Right atrium auricular region (tissue), 2 donors: ENCODE measurements at places on chromosomes 2 and 18. TPM values are rescaled to one million over a fixed set of nuclear protein-coding genes. Genes with fewer than 3 reads are reported as not detected.

DNA sequence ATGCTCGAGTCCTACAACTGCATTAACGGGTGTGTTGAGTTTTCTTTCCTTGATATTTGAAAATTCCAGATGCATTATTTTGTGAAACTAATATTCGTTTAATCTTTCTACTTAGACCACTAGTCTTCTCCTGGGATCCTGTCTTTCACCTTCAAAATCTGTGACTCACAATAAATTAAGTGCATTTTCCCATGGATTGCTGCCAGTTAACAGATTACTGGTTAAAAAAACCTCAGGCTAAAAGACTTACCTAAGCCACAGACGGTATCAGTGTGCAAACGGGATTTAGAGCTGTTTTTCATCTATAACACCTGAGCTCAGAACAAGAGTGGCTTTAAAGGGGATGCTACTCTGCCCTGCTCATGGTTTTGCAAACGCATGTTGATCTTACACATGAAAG is 10.2 kb downstream of the FECH start:
- no peaks in the 10 kb centered on the region for H3K27me3 ChIP-seq
- no peaks in the 10 kb centered on the region for H3K4me1 ChIP-seq
- peaks cover 63% of the 10 kb centered on the region for H3K36me3 ChIP-seq
- H3K27ac ChIP-seq = no peak overlapping the region

The SAG gene
- total RNA-seq = 2.9 TPM

- no peaks in the 10 kb centered on the region for H3K27me3 ChIP-seq
- no peak overlapping the region for H3K27ac ChIP-seq
- DNase-seq = no peak
- peaks cover 4% of the 10 kb centered on the region for H3K4me1 ChIP-seq
- no peaks in the 10 kb centered on the region for H3K36me3 ChIP-seq
Observed at GRCh38 chr2:44543773-44544725, 182.3 kb downstream of the CAMKMT start.

The GNAL gene
- 4.4 TPM for total RNA-seq

- H3K36me3 ChIP-seq = no peaks in the 10 kb centered on the region
- H3K4me3 ChIP-seq = no peak overlapping the region
Observed at GRCh38 chr18:70426818-70427217, 138.0 kb downstream of the SOCS6 start.

DNA sequence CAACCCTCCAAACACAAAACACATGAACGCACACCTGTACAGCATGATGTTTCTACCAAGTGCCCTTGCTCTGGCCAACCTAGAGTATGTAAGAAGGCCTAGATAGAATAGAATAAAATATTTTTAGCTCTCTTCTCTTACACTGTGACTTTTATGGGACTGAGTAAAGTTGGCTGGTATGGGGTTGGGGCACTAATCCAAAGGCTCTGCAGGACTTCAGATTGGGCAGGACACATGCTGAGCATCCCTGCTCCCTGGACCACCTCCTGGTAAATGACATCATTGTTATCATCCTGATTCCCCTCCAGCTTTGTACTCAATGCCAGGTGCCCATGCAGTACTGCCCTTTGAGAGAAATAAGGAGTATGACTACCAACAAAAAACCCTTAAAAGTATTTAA is 322.2 kb downstream of the SLC8A1 start:
- H3K4me1 ChIP-seq = peaks cover 35% of the 10 kb centered on the region
- peak overlapping the region; percentile 75 for H3K27ac ChIP-seq
- H3K4me3 ChIP-seq = no peak overlapping the region
- H3K27me3 ChIP-seq = no peaks in the 10 kb centered on the region
- DNase-seq = no peak

- H3K4me1 ChIP-seq = no peaks in the 10 kb centered on the region
- peak overlapping the region; percentile 33 for H3K27ac ChIP-seq
- no peak overlapping the region for H3K4me3 ChIP-seq
- peak; percentile 81 for DNase-seq
Observed at GRCh38 chr2:217714287-217714751, 288.5 kb downstream of the TNS1 start.

DNA sequence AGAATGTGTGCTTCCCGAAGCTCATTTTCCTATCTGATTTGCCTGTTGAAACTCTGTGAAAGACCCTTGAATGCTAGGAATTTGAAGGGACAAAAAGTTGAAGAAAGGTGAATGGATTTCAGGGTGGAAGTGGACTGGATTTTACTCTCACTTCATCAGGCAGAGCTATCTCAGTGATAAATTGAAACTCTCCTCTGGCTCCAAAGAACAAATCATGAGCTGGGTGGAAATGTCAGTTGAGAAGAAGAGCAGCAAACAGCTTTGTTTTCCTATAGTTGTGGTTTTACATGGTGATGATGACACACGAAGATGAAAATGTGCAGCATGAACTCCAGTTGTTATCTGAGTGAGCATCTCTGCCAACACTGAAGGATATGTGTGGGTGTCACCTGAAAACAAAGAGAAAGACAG is 34.4 kb downstream of the CD28 start:
- no peaks in the 10 kb centered on the region for H3K27me3 ChIP-seq
- H3K4me3 ChIP-seq = no peak overlapping the region
- DNase-seq = no peak
- no peak overlapping the region for H3K27ac ChIP-seq
- no peaks in the 10 kb centered on the region for H3K36me3 ChIP-seq
- H3K4me1 ChIP-seq = no peaks in the 10 kb centered on the region

- DNase-seq = no peak
- no peaks in the 10 kb centered on the region for H3K4me1 ChIP-seq
- H3K4me3 ChIP-seq = peak overlapping the region; percentile 87
Observed at GRCh38 chr2:86623043-86623493, 597 bp downstream of the RNF103 start.

GRCh38 chr18:30713299-30713698 is 329.2 kb downstream of the DSC3 start:
- no peak overlapping the region for H3K27ac ChIP-seq
- no peaks in the 10 kb centered on the region for H3K36me3 ChIP-seq
- no peak overlapping the region for H3K4me3 ChIP-seq
- no peak for DNase-seq
- H3K27me3 ChIP-seq = no peaks in the 10 kb centered on the region

GRCh38 chr2:26243470-26244308 is 743 bp downstream of the HADHA start:
- H3K36me3 ChIP-seq = peaks cover 5% of the 10 kb centered on the region
- peak overlapping the region; percentile 93 for H3K27ac ChIP-seq
- peak overlapping the region; percentile 81 for H3K4me3 ChIP-seq
- DNase-seq = no peak
- no peaks in the 10 kb centered on the region for H3K4me1 ChIP-seq

DNA sequence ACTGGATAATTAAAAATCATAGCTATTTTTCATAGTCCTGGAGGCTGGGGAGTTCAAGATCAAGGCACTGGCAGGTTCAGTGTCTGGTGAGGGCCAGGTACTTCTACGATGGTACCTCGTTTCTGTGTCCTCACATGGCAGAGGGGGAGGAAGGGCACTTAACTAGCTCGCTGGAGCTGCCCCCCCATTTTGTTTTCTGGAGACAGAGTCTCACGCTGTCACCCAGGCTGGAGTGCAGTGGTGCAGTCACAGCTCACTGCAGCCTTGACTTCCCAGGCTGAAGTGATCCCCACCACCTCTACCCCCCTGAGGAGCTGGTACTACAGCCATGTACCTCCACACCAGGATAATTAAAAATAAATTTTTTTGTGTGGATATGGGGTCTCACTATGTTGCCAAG is 40.3 kb downstream of the ASB1 start:
- no peaks in the 10 kb centered on the region for H3K27me3 ChIP-seq
- H3K4me3 ChIP-seq = no peak overlapping the region
- no peaks in the 10 kb centered on the region for H3K4me1 ChIP-seq
- no peaks in the 10 kb centered on the region for H3K36me3 ChIP-seq
- no peak for DNase-seq

The MOGAT1 gene
- not detected for total RNA-seq

The STPG4 gene
- total RNA-seq = not detected

- no peak for DNase-seq
- H3K36me3 ChIP-seq = no peaks in the 10 kb centered on the region
- H3K4me3 ChIP-seq = no peak overlapping the region
- no peak overlapping the region for H3K27ac ChIP-seq
- H3K4me1 ChIP-seq = peaks cover 5% of the 10 kb centered on the region
Observed at GRCh38 chr2:47771211-47771610, 11.7 kb upstream of the MSH6 start.

GRCh38 chr2:159790323-159790722 is 7.7 kb downstream of the CD302 start:
- no peak overlapping the region for H3K27ac ChIP-seq
- H3K4me1 ChIP-seq = no peaks in the 10 kb centered on the region
- no peak overlapping the region for H3K4me3 ChIP-seq
- no peaks in the 10 kb centered on the region for H3K36me3 ChIP-seq
- no peak for DNase-seq

DNA sequence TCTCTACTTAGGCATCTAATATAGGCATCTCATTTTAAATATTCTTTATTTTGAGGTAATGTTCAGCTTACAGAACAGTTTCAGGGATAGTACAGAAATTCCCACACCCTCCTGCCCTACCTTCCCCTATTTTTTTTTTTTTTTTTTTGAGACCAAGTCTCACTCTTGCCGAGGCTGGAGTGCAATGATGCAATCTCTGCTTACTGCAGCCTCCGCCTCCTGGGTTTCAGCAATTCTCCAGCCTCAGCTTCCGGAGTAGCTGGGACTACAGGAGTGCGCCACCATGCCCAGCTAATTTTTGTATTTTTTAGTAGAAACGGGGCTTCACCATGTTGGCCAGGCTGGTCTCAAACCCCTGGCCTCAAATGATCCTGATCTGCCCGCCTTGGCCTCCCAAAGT is 97.6 kb downstream of the EPB41L5 start:
- no peak overlapping the region for H3K27ac ChIP-seq
- no peaks in the 10 kb centered on the region for H3K27me3 ChIP-seq
- H3K4me1 ChIP-seq = peaks cover 20% of the 10 kb centered on the region
- DNase-seq = no peak
- no peaks in the 10 kb centered on the region for H3K36me3 ChIP-seq

The DLGAP1 gene
- total RNA-seq = 0.56 TPM

DNA sequence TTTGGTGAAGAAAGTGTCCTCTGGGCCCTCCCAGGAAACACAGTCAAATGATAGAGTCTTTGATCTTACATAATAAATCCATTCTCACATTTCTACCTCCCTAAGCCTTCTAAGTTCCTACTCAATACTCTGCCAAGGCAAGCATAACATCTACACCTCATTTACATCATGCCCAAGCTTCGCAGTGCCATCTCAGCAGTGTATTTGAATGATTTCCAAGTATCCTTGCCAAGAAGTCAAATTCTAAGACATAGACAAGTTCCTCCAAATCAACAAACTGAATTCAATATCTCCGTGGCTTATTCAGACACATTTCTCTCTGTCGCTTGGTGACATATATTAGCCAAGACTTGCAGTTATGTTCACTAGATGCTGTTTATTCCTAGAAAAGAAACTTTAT is 8.1 kb upstream of the MLPH start:
- no peak for DNase-seq
- H3K4me3 ChIP-seq = no peak overlapping the region
- no peaks in the 10 kb centered on the region for H3K27me3 ChIP-seq
- no peak overlapping the region for H3K27ac ChIP-seq

DNA sequence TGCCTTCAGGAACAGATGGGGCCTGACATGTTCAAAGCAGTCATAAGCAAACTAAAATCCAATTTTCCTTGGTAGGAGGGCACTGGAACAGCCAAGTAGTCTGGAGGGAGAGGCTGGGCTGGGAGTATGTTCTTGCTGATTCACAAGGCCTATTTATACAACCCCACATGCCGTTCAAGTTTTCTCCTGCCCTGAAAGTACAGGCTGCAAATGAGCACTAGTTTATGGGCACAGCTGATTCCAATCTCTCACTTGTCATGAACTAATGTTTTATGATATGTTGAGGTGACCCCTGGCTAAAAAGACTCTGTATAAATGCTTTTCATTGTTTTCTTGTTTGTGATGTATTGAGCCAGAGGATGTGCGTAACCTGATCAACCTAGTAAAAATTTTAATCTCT is 183.4 kb upstream of the SRD5A2 start:
- no peaks in the 10 kb centered on the region for H3K4me1 ChIP-seq
- H3K27me3 ChIP-seq = no peaks in the 10 kb centered on the region
- no peaks in the 10 kb centered on the region for H3K36me3 ChIP-seq
- no peak overlapping the region for H3K4me3 ChIP-seq
- DNase-seq = no peak

DNA sequence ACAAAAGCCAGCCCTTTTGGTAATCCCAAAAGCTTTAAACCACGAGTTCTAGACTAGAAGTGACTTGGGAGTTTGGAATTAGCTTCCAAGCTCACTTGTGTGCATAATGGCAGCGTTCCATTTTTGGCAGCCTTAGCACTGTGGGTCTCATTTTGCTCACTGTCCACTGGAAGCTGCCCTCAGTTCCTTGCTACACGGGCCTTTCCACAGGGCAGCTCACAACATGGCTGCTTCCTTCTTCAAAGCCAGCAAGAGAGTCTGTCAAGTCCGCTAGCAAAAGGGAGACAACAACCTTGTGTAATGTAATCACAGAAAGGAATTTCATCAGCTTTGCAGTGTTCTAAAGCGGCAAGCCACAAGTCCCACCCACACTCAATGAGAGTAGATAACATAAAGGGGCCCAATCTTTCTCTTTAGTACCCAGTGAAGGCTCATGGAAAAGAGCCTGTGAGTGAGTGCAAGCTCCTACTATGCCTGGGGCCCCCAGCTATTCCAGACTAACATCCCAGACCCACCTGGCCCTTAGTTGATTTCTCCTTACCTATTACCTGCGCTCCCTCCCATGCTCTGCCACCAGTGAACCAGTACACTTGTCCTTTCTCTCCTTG is 239.7 kb upstream of the FBXO11 start:
- H3K27ac ChIP-seq = no peak overlapping the region
- no peaks in the 10 kb centered on the region for H3K4me1 ChIP-seq
- H3K27me3 ChIP-seq = no peaks in the 10 kb centered on the region
- H3K36me3 ChIP-seq = no peaks in the 10 kb centered on the region
- no peak for DNase-seq

DNA sequence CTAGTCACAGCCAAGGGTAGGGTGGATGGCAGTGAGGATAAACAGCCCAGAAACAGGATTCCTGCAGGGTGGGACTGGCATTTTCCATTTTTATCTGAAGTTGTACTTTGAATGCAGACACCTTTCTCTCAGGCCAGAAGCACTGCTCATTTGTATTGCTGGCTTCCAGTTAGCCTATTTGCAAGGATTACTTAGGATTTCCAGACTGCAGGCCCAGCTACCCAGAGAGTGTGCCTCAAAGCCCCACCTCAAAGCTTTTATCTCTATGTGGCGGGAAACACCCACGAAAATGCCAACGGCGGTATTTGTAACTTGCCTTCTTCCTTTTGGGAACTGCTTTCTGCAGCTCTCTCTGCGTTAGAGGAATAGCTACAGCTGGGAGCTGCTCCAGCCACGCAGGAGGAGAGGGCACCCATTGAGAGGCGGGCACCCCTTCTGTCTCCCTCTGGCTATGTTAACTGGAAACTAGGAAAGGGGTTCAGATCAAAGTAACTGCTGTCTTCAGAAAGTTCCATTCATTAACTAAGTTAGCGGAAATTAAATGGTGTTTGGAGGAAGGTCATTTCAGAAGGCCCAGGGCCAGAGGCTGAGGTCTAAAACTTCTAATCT is 144.9 kb downstream of the TGIF1 start:
- H3K4me1 ChIP-seq = no peaks in the 10 kb centered on the region
- no peak for DNase-seq
- peak overlapping the region; percentile 42 for H3K4me3 ChIP-seq
- no peaks in the 10 kb centered on the region for H3K27me3 ChIP-seq

- no peaks in the 10 kb centered on the region for H3K27me3 ChIP-seq
- H3K36me3 ChIP-seq = peaks cover 10% of the 10 kb centered on the region
- no peak overlapping the region for H3K27ac ChIP-seq
- DNase-seq = no peak
Observed at GRCh38 chr18:70182548-70182947, 22.9 kb downstream of the RTTN start.

The XIRP2 gene
- total RNA-seq = 42.8 TPM

- H3K4me3 ChIP-seq = no peak overlapping the region
- no peaks in the 10 kb centered on the region for H3K27me3 ChIP-seq
- no peak for DNase-seq
- H3K4me1 ChIP-seq = no peaks in the 10 kb centered on the region
- no peak overlapping the region for H3K27ac ChIP-seq
Observed at GRCh38 chr2:67823726-67824125, 239.1 kb downstream of the C1D start.
